Hematopoietic multipotent progenitor cell treated with erythropoietin and hydrocortisone succinate and interleukin-3 and kit ligand, for 17 days (in vitro differentiated cells): ENCODE measurements at places on chromosomes 11 and 22.

GRCh38 chr11:121930004-121930965, 185.7 kb downstream of the BLID start:
- DNase-seq = no peak

DNA sequence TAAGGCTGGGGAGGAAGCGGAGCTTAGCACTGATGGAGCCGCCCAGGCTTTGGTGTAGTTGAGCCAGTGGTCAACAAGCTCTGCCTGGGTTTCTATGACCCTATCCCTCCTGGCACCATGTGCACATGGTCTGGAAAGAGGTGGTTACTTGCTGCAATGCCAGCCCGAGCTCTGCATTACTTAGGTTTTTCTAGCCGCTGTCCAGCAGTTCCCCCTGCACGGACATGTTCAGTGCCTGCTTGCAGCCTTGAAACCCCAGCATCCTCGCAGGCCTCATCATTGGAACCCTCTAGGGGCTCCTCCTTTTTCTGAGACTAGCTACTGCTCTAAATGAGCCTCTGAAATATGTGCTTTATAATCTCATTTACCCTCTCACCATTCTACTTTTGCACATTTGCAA, 16.6 kb downstream of the CNTF start:
- no peak for DNase-seq

DNA sequence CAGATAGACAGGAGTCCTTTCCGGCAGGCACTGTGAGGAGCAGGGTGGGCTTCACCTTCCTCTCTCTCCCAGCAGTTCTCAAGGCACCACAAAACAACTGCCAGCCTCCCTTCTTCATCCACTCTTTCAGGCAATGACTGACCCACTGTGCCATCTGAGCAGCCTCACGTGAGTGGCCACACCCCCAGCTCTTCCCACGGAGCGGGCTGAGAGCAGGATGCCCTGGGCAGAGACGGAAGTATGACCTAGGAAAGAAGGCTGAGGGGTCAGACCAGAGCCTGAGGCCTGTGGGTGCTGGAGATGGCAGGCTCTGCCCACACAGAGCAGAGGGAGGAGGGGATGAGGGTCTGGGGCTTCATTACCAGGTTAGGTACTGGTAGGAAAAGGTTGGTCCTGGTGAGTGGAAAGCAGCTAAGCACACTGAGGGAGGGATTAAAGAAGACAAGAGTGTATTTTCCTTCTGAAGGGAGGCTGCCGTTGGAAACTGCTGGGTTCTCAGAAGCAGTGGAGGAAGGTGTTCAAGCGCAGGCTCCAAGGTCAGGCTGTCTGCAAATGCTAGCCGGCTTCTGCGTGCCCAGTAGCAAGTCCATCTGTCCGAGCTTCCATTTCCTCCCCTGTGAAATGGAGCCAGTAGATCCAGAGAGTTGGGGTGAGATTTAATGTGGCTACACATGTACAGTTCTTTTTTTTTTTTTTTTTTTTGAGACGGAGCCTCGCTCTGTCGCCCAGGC, 4.6 kb downstream of the NLRP6 start:
- no peak for DNase-seq

DNA sequence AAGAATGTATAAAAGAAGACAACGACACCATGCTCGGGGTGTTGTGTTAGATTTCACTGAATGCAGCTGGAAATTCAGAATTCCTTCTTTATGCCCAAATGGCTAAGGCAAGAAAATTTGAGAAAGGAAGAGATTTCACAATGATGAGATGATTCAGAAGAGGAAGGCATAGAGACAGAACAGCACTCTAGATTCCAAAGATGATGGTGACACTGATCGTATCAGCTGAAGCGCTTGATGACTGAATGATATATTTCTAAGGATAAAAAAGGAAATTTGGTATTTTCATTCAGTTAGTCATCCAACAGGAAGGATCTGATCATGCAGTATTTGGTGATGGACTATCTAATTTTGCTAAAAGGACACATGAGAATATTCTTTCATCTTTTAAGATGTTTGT, 189.2 kb downstream of the EFCAB6 start:
- no peak for DNase-seq

GRCh38 chr11:121596195-121597155, 143.7 kb upstream of the SORL1-AS1 start:
- DNase-seq = no peak

DNA sequence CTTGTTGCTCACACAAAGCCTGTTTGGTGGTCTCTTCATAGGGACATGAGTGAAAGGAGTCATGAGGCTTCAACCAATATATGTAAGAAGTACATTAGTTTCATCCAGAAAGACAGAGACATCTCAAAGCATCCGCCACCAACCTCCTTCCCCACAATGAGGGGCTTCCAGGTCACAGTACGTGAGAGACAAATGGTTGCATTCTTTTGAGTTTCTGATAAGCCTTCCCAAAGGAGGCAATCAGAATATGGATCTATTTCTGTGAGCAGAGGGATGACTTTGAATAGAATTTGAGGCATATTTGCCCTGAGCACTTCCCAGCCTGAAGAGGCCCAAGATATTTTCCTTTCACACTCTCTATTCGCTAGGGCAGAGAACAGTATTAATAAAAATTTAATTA, 931.1 kb downstream of the FAM181B start:
- no peak for DNase-seq

DNA sequence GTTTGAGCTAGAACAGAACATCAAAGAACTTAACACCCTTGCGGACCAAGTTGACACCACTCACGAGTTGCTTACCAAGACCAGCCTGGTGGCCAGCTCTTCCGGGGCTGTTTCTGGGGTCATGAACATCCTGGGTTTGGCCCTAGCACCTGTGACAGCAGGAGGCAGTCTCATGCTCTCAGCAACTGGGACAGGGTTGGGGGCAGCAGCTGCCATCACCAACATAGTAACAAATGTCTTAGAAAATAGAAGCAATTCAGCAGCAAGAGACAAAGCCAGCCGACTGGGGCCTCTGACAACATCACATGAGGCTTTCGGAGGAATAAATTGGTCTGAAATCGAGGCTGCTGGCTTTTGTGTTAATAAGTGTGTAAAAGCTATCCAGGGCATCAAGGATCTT, 8.7 kb downstream of the APOL5 start:
- no peak for DNase-seq

GRCh38 chr22:33440756-33441155, 382.6 kb upstream of the SYN3 start:
- no peak for DNase-seq

GRCh38 chr11:58506935-58507334, 970 bp downstream of the OR5B21 start:
- DNase-seq = no peak

- DNase-seq = no peak
Measured at GRCh38 chr11:68293708-68294107, 18.7 kb upstream of the LRP5 start.

- peak; percentile 74 for DNase-seq
Measured at GRCh38 chr22:39496131-39496838, 5.8 kb upstream of the MIEF1 start.

DNA sequence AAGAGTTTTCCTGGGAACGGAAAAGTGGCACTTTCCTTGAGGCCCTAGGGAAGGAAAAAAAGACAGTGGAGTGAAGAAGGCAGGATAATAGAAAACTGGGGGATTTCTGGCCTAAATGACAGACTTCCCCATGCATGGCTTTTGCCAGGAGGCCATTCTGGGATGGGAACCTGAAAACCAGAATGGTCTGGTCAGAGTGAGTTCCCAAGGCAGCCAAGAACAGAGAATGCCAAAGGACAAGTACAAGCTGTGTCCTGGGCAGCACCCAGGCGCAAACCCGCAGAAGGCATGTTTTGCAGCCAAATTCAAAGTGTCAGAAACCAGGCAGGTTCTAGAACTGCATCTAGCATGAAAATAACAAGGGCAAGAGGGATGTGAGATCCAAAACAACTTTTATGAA, 162.4 kb downstream of the SPON1 start:
- no peak for DNase-seq

DNA sequence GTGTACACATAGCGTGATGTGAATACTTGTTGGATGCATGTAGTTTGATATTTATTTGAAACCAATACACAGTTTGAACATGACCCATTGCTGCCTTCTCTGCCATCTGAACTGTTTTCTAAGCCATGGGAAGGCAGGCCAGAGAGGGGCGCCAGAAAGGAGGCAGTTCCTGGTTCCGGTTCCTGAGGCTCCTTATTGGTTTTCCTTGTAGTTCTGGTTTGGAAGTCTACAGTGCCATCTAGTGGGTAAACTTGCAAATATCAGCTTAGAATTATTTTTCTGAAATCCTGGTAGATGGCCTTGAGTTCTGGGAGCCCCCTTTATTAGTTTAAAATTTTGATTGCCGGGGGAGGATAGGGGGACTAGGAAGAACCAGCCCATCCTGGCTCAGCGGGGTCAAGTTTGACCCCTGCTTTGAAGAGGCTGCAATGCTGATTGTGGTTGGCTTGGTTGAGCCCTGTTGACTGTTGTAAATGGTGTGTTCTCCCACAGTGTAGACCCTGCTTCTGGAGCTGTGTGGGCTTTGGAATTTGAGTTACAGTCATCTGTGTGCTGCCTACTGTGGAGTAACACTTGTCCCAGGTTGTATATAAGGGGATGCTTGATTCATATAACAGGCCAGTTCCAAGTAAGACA, 48.4 kb downstream of the GRAMD1B start:
- peak; percentile 36 for DNase-seq

- DNase-seq = no peak
Measured at GRCh38 chr11:114614127-114614720, 18.6 kb upstream of the NXPE4 start.

- peak; percentile 87 for DNase-seq
Measured at GRCh38 chr22:40898850-40899357, 37.0 kb upstream of the DNAJB7 start.

- DNase-seq = no peak
Measured at GRCh38 chr11:92702805-92703448, 266.5 kb upstream of the MTNR1B start.

DNA sequence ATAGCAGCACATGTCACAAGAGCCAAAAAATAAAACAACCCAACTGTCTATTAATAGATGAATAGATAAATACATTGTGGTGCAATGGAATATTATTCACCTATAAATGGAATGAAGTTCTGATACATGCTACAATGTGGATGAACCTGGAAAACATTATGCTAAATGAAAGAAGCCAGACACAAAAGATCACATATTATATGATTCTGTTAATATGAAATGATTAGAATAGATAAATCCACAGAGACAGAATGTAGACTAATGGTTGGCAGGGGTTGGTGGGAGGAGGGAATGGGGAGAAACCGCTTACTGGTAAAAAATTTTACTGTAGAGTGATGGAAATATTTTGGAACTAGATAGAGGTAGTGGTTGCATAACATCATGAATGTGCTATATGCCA, 32.9 kb upstream of the RRM1 start:
- DNase-seq = no peak

DNA sequence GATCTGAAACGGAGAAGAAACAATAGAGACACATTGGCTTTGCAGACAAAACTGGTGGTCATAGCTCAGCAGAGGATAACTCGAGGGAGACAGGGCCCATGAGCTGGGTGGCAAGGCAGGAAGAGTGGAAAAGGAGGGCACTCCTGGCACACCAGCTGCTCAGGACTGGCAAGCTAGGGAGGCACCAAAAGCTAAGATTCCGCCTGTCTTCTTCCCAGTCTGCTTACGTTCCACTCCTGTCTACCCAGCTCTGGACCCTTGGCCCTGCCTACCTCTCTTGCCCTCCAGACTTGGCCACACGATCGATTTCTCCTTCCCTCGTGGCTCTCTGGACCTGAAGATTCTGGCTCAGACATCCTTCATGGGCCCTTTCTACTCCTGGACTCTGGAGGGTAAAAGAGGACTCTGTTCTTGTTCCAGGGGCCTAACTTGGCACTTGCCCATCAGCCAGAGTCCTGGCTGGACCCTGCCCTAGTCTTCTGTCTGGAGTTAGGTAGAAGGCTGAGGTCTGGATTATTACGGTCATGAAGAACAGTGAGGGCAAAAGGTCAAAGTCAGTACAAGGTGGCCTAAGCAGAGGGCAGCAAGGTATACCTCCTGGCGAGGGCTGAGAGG, 115.2 kb upstream of the PITPNB start:
- DNase-seq = no peak

DNA sequence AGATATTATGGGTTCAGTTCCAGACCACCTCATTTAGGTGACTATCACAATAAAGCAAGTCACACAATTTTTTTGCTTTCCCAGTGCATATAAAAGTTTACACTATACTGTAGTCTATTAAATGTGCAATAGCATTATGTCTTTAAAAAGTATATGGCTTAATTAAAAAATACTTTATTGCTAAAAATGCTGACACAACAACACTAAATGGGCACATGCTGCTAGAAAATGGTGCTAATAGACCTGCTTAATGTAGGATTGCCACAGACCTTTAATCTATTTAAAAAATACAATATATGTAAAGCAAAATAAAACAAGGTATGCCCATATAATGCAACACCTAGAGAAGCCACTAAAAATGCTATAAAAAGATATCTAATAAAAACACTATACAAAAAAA, 27.1 kb upstream of the OR5AK2 start:
- no peak for DNase-seq

GRCh38 chr11:76293189-76293631, 86.9 kb upstream of the WNT11 start:
- no peak for DNase-seq

DNA sequence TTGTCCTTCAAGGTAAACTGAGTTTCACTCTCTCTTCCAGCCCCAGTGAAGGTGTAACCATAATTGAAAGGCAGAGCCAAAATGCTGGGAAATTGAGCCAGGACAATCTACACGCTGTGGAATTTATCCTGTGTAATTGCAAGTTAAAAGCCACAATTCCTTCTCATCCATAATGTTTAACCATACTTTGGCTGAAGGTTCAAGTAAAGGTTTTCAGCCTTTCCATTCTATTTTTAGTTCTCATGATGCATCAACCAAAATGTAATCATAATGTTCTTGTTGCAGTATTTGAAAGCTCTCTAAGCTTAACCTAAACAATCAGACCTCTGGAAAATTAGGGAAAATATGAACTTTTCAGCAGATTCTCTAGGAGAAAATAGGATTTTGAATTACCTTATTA, 14.0 kb upstream of the ARHGAP42 start:
- no peak for DNase-seq

- no peak for DNase-seq
Measured at GRCh38 chr11:44575288-44575672, 9.8 kb downstream of the CD82 start.

GRCh38 chr22:28710107-28710506, 30.5 kb upstream of the TTC28 start:
- no peak for DNase-seq

DNA sequence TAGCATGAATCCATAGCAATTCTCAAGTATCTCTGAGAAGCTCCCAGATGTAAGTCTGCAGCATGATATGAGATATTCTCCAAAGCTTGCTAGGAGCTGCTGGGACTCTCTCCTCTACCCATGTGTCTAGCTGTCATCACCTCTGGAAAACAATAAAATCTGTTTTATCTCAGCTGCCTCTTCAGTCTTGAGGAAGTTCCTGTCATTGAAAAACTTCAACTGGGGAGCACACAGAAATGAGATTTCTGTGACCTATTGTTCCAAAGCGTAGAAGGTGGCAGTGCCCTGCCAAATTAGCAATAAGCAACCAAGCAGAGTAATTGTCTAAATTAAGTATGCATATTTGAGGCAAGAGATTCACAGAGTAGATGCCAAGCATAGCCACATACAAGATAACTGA, 1380.6 kb upstream of the RAG2 start:
- no peak for DNase-seq
